K562 (cell line): ENCODE measurements at places on chromosomes 7 and 10. TPM values are rescaled to one million over a fixed set of nuclear protein-coding genes. Genes with fewer than 3 reads are reported as not detected.

The AKR1D1 gene
- not detected in 2 replicates for total RNA-seq

- DNase-seq = no peak
Observed at GRCh38 chr7:155362380-155363145, 64.9 kb downstream of the INSIG1 start.

GRCh38 chr10:28592953-28593352, 60.0 kb downstream of the WAC start:
- peak; percentile 23 for DNase-seq

GRCh38 chr10:83991986-83992753, 147.1 kb upstream of the GHITM start:
- peak; percentile 58 for DNase-seq
